ENCODE measurements at places on chromosomes 4 and X. TPM values are rescaled to one million over a fixed set of nuclear protein-coding genes. Genes with fewer than 3 reads are reported as not detected.
A peak's percentile ranks its signal among the peaks of the same experiment; 100 is the strongest.

Gene GAGE12H
- total RNA-seq, result not detected

Gene APLN
- not detected for total RNA-seq

DNA sequence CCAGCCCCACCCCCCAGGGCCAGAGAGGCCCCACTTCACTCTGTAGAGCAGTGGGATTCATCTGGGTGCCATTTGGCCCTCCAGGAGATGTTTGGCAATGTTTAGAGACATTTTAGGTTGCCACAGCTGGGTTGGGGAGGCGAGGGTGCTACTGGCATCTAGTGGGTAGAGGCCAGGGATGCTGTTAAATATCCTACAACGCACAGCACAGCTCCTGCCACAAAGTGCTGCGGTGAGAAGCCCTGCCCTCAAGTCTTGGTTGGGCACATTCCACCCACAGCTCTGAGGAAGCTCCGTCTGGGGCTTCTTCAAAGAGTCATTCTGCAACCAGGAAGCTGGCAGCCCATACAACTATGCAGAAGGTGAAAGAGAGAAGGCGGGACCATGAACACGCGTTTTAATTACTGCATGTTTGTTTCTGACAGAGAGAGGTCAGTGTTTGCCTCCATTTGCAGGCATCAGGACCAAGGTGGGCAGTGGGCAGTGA lies 48.1 kb upstream of the FAM9C start:
- peak overlapping the region; percentile 62 for H3K4me3 ChIP-seq
- no peaks in the 10 kb centered on the region for H3K27me3 ChIP-seq
- DNase-seq, result peak; percentile 34
- H3K36me3 ChIP-seq, result no peaks in the 10 kb centered on the region
- H3K27ac ChIP-seq, result peak overlapping the region; percentile 84

- no peak overlapping the region for H3K4me3 ChIP-seq
- H3K27me3 ChIP-seq, result no peaks in the 10 kb centered on the region
- H3K36me3 ChIP-seq, result no peaks in the 10 kb centered on the region
Measured at GRCh38 chr4:3442460-3442958, 741 bp downstream of the HGFAC start.

DNA sequence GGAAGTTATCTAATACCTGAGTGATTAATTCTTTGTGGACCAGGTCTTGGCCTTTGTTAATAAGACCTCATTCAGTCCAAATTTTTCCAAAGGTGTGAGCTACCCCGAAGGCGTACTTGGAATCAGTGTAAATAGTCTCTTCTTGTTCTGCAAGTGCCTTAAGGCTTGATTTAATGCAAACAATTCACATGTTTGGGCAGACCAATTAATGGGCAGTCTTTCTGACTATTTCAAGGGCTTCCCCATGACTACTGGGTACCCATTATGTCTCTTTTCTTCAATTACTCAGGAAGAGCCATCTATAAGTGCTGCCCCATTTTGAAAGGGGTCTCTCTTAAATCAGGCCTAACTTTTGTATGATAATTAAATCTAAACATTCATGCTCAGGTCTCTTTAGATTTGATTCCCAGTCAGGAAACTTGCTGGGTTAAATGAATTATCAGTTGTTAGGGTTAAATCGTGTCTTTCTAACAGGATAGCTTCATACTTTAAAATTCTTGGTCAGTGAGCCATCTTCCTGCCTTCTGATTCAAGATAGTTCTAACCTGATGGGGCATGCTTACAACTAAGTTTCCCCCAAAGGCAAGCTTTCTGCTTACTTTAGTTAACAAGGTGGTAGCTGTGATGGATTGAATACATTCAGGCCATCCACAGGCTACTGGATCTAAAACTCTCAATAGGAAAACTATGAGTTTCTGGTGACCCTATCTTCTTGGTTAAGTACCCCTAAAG lies 179.6 kb downstream of the CCNG2 start:
- H3K27me3 ChIP-seq, result peaks cover 4% of the 10 kb centered on the region
- no peak for DNase-seq
- no peak overlapping the region for H3K4me3 ChIP-seq
- H3K36me3 ChIP-seq, result no peaks in the 10 kb centered on the region

DNA sequence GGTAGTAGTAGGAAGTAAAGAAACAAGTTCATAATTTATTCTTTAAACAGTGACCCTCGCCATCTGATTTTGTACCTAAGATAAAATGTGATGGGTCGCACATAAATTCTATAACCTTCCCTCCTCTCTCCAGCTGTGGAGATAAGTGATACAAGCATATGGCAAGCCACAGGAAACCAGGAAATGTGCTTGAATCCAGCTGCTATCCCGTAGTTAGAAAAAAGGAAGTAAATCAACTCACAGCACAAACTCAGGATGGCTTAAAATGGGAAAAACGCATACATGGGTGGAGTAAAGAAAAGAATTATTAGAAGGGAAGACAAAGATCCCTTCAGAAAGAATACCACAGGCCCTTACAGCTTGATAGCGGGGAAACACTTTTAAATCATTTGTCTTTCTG lies 78.2 kb downstream of the ZNF827 start:
- H3K36me3 ChIP-seq, result peaks cover 19% of the 10 kb centered on the region
- H3K27ac ChIP-seq, result no peak overlapping the region
- DNase-seq, result no peak
- H3K27me3 ChIP-seq, result no peaks in the 10 kb centered on the region
- H3K4me3 ChIP-seq, result no peak overlapping the region
- H3K4me1 ChIP-seq, result peaks cover 2% of the 10 kb centered on the region

DNA sequence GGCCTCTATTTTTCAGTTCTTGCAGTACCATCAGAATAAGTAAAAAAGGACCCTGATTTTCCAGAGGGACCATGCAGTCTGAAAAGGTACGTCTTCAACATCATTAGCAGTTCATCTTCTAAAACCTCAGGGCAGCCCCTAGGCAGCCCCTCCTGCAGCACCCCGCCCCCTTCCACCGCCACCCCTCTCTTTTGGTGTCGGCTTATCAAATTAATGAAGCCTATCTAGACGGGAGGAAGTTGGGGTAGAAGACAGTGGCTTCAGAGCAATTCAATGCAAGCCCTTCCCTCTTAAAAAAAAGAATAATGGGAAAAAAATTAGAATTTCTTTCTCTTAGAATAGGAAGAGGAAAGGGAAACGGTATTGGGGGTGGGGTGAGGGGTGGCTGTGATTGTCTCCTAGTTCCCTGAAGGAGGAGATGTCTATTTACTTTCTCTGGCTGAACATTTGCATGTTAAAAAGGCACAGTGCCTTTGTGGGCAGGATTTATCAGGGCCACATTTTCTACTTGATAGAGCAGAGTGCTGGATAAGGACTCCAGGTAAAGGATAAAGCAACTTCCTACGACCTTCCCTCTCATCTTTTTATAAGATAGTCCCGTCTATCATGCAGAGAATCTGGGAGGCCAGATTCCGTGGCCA lies 159.4 kb downstream of the MGST2 start:
- no peaks in the 10 kb centered on the region for H3K36me3 ChIP-seq
- H3K27ac ChIP-seq, result no peak overlapping the region
- H3K4me3 ChIP-seq, result no peak overlapping the region
- no peak for DNase-seq

GRCh38 chr4:22052076-22052475 lies 103.5 kb upstream of the KCNIP4 start:
- DNase-seq, result no peak
- no peaks in the 10 kb centered on the region for H3K36me3 ChIP-seq
- H3K4me3 ChIP-seq, result no peak overlapping the region
- no peaks in the 10 kb centered on the region for H3K27me3 ChIP-seq
- H3K4me1 ChIP-seq, result no peaks in the 10 kb centered on the region

DNA sequence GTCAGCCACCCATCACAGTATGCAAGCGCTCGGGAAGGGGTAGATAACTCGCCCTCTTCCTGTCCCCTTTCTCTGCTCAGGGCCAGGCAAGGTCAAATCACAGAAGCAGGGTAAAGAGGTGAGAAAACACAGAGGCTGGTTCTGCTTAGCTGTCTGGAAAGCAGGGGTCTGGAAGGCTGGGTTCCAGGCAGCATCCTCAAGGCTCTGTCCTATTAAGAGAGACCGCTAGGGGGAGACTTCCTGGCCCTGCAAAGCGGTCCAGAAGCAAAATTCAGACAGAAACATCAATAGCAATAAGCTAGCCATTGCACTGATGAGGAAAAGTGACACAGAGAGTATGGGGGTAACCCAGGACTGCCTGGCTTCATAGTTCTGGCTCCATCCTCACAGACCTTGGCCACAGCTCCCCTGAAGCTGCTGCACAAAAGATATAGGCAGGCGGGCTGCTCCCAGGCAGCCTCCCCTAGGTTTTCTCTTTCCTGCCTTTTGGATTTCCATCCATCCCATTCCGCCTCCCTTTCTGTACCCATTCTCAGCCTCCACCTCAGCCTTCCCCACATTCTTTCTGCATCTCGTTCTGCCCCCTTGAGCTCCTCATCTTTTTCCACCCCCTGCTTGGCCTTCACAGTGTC lies 308.5 kb downstream of the EVC2 start:
- H3K36me3 ChIP-seq, result no peaks in the 10 kb centered on the region
- H3K27me3 ChIP-seq, result no peaks in the 10 kb centered on the region
- H3K4me1 ChIP-seq, result no peaks in the 10 kb centered on the region
- no peak overlapping the region for H3K4me3 ChIP-seq
- H3K27ac ChIP-seq, result no peak overlapping the region

All from activated B cell treated with CpG ODN at 0.5 μM for 24 hours (primary cell).